Heart left ventricle (tissue), 16 donors: ENCODE measurements at places on chromosomes 1 and 21. TPM values are rescaled to one million over a fixed set of nuclear protein-coding genes. Genes with fewer than 3 reads are reported as not detected.

The VHLL gene
- total RNA-seq: not detected

The SPRR2B gene
- total RNA-seq: not detected

The PFKFB2 gene
- 34.2 TPM for total RNA-seq

DNA sequence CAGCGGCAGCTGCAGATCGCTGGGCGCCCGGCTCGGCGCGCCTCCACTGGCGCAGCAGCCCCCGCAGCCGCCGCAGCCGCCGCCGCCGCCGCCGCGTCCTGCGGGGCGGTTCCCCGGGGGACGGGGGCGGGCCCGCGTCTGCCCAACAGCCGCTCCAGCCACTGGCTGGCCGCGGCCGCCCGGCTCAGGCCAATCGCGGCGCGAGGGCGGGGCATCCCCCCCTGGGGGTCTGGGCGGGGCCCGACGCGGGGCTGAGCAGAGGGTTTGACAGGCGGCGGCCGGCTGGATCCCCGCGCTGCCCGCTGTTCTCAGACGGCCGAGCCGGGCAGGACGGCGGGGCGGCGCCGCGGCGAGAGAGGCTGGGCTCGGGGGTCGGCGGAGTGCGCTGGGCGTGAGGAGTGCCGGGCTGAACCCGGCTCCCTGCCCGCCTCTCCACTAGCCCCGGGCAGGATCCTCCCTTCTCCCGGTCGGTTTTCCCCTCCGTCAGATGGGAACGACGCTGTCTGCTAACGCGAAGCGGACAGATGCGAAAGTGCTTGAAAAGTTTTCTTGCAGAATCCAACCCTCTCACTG, at the start of gene GLIS1:
Gene GLIS1 (minus strand): TSS at position 56 of the 573 bp plus-strand sequence. CDS start 1,100 bp downstream, outside the sequence.
- peaks cover 57% of the 10 kb centered on the region for H3K27me3 ChIP-seq
- H3K27ac ChIP-seq: peak within 1 kb of the TSS; percentile 31
- peak; percentile 91 for DNase-seq
- peak within 1 kb of the TSS; percentile 62 for H3K4me3 ChIP-seq

DNA sequence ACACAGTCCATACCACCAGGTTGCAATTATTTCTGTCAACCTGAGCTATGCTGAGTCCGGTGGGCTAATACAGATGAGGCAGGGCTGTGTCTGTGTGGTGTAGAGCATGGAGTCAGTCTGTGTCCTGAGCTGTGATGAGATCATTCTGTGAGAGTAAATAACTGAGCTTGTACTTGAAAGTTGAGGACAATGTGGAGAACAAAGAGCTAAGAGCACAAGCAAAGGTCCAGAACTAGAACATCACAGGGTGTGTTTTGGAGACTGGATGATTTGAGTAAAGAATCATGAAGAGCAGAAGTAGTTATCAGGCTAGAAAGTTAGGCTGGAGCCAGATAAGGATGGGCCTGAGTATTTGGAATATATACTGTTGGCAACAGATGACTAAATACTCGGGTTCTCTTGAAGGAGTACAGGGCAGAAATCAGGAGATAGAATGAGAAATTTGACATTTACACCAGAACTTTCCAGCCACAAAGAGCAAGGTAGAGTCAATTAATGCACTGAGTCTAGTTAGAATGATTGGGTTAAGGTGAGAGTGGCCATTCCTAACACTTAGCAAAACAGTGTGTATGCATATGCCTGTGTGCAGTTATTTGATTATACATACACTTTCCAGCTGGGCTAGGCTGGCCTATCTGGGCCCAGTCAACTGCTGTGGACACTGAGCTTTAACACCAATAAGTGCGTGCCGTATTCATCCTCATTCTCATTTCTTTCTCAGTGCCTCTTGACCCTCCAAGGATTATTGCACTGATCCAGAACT, 48.8 kb downstream of the LEPR start:
- H3K4me1 ChIP-seq: peaks cover 13% of the 10 kb centered on the region
- no peak overlapping the region for H3K27ac ChIP-seq
- H3K27me3 ChIP-seq: no peaks in the 10 kb centered on the region
- H3K4me3 ChIP-seq: no peak overlapping the region

GRCh38 chr1:43861337-43861736, 72.3 kb upstream of the ARTN start:
- no peaks in the 10 kb centered on the region for H3K27me3 ChIP-seq
- peaks cover 24% of the 10 kb centered on the region for H3K4me1 ChIP-seq

- no peaks in the 10 kb centered on the region for H3K4me1 ChIP-seq
- H3K27me3 ChIP-seq: no peaks in the 10 kb centered on the region
- no peak overlapping the region for H3K27ac ChIP-seq
- no peak overlapping the region for H3K4me3 ChIP-seq
- DNase-seq: no peak
Measured at GRCh38 chr1:7015022-7015421, 229.8 kb downstream of the CAMTA1 start.

DNA sequence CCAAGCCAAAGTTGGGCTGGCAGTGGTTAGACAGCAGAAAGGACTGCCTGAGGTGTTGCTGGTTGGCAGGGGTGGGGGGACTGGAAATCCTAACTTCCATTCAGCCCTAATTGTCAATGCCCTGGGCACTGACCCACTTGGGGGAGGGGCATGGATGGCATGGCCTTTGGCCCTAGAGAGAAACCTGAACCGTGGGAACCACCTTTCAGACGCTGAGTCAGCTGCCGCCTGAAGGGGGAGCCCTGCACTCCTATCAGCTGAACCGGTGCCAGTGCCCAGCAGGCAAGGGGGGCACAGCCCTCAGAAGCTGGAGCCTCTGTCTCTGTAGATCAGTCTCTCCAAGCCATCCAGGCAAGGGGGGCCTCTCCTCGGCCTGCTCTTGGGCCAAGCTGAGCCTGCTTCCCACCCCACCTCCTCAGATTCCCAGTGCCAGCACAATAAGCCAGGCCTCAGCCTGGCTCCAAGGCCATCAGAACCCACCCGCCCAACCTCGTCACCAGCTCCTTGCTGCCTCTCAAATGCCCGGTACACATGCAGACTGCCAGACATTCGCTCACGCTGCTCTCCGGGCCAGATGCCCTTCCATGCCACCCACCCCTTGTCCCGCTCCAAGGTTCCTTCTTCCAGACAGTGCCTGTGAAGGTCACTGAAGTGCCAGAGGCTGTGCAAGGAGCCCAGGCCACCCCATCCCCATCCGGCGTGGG, 11.6 kb downstream of the TINAGL1 start:
- no peaks in the 10 kb centered on the region for H3K27me3 ChIP-seq
- H3K36me3 ChIP-seq: peaks cover 15% of the 10 kb centered on the region
- H3K4me1 ChIP-seq: peaks cover 71% of the 10 kb centered on the region
- H3K27ac ChIP-seq: peak overlapping the region; percentile 94
- H3K4me3 ChIP-seq: no peak overlapping the region

DNA sequence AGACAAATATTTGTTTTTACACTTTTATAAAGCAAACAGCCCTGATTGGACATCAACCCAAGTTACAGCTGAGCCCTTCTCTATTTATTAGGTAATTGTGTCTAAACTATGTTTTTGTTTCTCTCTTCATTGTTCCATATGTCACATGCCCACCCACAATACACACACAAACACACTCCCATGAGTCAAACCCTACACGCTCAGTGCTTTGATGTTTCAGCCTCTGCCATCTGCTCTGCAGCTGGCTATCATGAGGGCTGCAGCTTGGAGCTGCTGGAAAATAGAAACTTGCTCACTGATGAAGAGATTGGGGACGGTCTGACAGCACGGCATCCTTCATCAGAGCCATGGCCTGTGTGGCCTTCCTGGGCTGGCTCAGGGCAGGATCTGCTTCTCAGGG, 41.7 kb downstream of the PSMG1 start:
- DNase-seq: no peak
- no peaks in the 10 kb centered on the region for H3K36me3 ChIP-seq
- no peak overlapping the region for H3K4me3 ChIP-seq
- peaks cover 3% of the 10 kb centered on the region for H3K4me1 ChIP-seq
- no peak overlapping the region for H3K27ac ChIP-seq

GRCh38 chr1:233566886-233567285, 47.0 kb upstream of the KCNK1 start:
- no peaks in the 10 kb centered on the region for H3K36me3 ChIP-seq
- H3K27me3 ChIP-seq: no peaks in the 10 kb centered on the region
- no peaks in the 10 kb centered on the region for H3K4me1 ChIP-seq
- no peak overlapping the region for H3K4me3 ChIP-seq

GRCh38 chr1:239833723-239834122, 258.0 kb upstream of the FMN2 start:
- H3K4me1 ChIP-seq: no peaks in the 10 kb centered on the region
- no peaks in the 10 kb centered on the region for H3K36me3 ChIP-seq
- H3K27me3 ChIP-seq: no peaks in the 10 kb centered on the region
- no peak overlapping the region for H3K27ac ChIP-seq
- H3K4me3 ChIP-seq: no peak overlapping the region

GRCh38 chr1:41690331-41690730, 205.8 kb upstream of the EDN2 start:
- H3K4me1 ChIP-seq: peaks cover 7% of the 10 kb centered on the region
- H3K27me3 ChIP-seq: no peaks in the 10 kb centered on the region
- H3K36me3 ChIP-seq: no peaks in the 10 kb centered on the region
